Pons (tissue), 1 donor: ENCODE measurements at places on chromosomes 1 and 21.

GRCh38 chr1:203270448-203270847 lies 34.9 kb upstream of the BTG2 start:
- DNase-seq = no peak

DNA sequence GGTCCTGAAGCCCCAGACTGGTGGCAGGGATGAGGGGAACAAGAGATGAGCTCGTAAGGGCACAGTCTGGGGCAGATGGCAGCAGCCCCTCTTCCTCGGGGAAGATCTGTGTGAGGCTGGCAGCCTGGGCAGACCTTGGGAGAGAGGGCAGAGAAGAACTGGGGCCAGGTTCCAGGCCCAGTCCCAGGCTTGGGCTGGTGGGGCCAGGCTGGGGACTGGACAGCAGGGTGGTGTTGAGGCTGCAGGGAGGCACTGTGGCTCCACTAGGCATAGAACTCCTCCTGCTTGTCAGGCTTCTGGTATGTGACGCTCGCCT lies 35.7 kb downstream of the SDC3 start:
- DNase-seq = no peak

- DNase-seq = no peak
Observed at GRCh38 chr21:29321932-29322928, 23.5 kb downstream of the BACH1 start.

- DNase-seq = no peak
Observed at GRCh38 chr1:186775881-186776560, 52.7 kb upstream of the PLA2G4A start.

DNA sequence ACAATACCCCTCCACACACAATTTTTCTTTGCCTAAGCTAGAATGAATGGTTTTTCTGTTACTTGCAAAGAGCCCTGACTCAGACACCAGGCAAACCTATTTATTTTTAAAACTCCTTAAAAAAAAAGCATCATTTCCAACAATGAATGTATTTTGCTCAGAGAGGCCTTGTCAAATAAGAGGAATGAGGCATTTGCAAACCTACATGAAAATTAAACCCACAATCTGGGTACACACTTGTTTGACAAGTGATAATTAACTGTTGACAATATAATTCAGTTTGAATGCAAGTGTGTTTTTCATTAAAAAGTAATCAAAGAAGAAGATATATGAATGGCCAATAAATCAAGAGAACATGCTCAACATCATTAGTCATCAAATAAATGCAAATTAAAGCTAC lies 339.5 kb downstream of the PTPRU start:
- DNase-seq = peak; percentile 1

- DNase-seq = peak; percentile 98
Observed at GRCh38 chr21:42973991-42974831, at the start of gene PKNOX1. Gene PKNOX1 (plus strand): TSS chr21:42974562. CDS start chr21:43004382, 29,820 bp downstream.

DNA sequence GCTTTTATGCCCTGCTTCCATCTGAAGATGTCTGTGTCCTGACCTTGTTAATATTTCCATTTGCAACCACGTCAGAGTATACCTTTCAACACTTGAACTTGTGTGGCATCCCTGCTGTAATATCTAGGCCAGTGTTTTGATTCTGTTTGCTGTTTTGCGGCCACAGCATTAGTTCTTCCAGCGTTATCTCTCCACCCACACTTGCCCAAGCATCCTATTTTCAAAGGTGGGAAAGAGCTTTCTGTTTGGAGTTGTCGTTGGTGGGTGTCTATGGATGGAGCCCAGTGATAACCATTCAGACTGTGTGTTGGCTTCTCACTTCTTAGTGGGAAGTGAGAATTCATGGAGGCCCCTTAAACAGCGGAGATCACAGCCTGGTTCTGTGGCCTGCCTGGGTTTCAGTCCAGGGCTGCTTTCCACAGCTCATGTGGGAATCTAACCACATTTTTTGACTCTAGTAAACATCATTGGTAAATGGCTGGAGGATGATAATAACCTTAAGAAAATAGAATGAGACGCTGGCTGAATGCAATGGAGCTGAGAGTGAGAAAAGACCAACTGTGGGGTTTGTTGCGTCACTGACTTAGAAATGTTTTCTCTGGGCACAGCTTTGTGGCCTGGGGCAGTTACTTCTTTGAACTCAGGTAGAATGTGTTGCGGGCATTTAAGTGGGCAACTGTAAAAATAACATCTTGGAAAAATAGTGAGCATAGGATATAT lies 7.6 kb downstream of the TENT5C start:
- DNase-seq = no peak

GRCh38 chr1:27605796-27606707 lies 2.1 kb upstream of the AHDC1 start:
- peak; percentile 74 for DNase-seq

DNA sequence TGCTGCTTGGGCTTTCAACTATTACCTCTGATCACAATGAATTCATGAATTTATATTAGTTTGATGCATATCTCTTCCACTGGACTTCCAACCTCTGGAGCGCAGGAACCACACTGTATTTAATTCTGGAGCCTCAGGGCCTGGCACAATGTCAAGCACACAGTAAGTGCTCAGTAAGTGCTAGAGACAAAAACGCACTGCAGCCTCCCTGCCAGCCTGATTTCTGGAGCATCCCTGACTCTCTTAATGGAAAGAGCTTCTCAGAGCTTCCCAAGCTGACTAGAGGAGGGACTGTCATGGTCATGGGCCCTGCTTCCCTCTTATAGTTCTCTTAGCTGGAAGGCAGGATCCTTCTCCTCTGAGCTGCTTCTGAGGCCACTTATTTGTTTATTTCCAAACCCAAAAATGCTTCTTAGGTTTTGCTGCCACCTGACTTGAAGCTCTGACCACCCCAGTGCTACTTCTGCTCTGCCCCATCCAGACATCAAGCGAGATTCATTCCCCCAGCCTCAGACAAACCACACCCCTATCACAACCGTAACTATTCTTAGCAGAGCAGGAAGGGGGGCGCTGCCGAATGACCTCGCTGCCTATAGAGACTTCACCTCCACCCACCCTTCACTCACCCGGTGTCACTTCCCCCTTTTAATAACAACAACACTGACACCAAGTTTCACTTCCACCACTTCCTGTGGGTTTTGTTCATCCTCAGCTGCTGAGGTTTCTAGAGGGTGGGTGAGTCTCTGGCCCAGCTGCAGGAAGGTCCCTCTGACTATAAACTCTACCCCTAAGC lies 33.6 kb downstream of the NUAK2 start:
- peak; percentile 90 for DNase-seq

DNA sequence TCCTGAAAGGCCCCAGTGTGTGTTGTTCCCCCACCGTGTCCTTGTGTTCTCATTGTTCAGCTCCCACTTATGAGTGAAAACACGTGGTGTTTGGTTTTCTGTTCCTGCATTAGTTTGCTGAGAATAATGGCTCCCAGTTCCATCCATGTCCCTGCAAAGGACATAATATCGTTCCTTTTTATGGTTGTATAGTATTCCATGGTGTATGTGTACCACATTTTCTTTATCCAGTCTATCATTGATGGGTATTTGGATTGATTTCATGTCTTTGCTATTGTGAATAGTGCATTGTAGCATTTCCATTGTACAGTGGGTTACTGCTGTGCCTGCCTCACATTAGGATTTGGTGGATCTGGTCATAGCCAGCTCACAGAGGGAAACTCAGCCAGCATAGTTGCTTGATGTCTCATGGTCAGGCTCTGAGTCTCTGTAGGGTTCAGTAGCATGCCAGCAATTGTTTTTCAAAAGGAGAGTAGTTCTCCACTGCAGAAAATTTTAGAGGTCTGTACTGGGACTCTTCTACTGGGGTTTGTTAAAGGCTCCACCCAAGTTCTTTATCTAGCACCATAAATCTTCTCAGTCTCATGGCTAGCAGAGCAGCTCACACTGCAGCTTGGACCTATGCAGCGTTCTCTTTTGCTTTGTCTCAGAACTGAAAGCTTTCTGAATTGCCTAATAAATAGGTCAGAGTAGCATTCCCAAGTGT lies 41.0 kb downstream of the RUNX3 start:
- DNase-seq = no peak

- no peak for DNase-seq
Observed at GRCh38 chr1:44784094-44785028, 3.6 kb downstream of the BEST4 start.

- no peak for DNase-seq
Observed at GRCh38 chr1:116152950-116153691, 41.9 kb downstream of the MAB21L3 start.

DNA sequence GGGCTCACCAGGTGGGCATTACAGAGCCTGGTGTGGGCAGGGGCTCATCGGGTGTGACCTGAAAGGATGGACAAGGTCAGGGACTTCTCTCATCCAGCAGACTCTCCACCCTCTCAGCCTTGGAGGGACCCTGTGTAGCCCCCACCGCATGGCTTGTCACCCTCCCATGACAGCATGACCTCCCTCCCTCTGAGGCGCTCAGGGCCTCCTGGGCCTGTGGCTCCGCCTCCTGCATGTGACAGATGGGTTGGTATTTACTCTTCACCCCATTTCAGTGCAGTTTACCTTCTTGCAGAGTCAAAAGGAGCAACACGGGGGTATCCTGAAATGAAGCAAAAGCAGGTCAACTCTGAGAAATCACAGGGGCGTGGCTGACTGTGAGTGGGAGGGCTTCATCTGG lies 298.6 kb upstream of the AJAP1 start:
- no peak for DNase-seq

DNA sequence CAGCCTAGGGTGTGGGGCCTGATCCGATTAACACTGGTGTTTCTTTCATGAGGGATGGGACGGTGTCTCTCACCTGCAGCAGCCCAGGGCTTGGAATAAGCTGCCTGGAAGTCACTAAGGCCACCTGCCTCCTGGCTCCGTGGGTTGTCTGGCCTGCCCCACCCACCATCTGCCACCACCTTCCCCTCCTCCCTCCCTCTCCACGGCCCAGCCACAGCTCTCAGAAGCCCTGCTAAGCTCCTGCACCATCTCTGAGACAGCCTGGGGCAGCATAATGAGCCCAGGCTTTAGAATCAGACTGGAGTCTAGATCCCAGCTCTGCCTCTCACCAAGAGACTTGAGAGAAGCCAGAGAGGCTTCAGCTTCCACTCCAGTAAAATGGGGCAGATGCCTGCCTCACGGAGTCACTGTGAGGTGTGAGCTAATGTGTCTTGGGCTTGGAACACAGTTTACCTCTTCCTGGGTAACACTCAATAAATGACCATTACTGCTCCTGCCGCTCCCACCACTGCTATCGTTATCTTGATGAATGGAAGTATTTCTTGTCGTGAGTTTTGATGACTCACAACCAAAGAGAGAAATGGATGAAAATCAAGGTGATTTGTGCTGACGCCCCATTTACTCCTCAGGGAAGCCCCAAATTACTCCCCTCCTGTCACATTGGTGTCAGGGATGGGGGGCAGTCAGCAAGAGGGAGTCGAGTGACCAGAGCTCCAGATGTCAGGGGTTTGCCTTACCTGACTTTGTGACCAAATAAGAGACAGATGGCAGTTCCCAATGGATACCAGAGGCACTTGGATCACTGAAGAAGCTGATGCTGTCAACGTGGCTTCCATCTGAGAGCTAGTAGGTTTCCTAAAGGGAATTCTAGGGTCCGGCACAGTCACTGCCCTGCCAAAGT lies 23.5 kb upstream of the C1QA start:
- DNase-seq = no peak

DNA sequence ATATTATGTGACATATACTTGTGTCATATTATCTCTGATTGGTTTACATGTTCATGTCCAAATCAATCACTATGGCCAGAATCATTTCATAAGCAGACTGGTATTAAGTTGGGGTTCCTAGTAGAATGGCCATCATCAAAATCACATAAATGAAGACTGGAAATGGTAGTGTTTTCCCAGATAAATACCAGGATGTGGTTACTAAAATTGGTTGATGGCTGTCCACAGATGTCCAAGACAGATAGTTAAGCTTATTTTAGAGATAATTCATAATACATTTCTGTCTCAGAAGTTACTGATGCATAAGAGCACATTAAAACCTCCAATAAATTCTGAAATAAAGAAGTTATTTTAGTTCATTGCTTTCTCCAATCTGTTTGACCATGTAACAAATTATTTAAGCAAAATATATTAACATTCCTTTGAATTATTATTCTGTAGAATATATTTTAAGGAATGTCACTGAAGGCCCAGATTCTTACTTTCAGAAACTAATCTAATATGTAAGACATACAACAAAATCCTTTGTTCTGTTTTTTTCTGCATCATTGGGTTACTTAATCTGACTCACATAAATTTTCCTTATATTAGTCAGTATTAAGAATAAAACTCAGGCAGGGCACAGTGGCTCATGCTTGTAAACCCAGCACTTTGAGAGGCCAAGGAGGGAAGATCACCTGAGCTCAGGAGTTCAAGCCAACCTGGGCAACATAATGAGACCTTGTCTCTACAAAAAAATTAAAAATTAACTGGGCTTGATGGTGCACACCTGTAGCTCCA lies 483.9 kb downstream of the PTPRC start:
- no peak for DNase-seq

- peak; percentile 16 for DNase-seq
Observed at GRCh38 chr1:183533617-183534174, 56.6 kb downstream of the NCF2 start.

- DNase-seq = no peak
Observed at GRCh38 chr1:223877804-223878203, 32.1 kb upstream of the TP53BP2 start.

GRCh38 chr1:229753764-229754551 lies 127.9 kb downstream of the URB2 start:
- peak; percentile 27 for DNase-seq
